Stimulated activated CD4-positive, alpha-beta T cell treated with anti-CD3 and anti-CD28 coated beads, Interleukin-1b, Interleukin-23, amount 100 ng/mL, for 1 hour (primary cell): ENCODE measurements at places on chromosomes 16 and 17.

DNA sequence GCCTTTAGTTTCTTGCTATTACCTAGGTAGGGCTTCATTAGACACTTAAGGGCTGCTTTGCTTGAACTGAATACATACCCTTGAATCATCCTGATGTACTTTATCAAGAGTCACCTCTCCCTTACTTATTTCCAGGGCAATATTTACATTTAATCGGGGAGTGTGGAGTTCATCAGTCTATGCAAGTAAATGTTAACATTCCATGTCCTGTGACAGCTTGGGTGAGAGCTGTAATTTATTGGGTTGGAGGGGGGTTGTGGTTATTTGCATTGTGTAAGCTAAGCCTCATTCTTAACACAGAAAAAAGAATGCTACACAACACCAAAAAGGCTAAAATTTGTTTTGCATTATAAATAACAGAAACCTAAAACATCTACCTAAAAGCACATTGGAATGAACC lies 16.7 kb downstream of the KCNJ16 start:
- DNase-seq, result no peak

DNA sequence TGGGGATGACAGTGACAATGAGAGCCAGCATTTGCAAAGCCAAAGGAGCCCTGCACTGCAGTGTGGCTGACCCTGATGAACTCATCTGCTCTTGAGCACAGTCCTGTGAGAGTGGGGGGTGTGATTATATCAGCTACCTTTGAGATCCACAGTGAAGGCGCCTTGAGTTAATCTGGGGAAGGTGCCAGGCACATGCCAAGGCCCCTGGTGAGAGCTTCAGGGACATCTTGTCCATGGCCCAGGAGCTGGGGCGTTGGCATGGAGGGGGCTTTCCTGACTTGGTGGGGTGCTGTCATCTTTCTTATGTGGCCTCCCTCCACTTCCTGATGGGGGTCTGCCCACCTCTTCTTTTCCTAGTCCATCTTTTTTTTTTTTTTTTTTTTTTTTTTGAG lies 86.5 kb downstream of the SNX29 start:
- DNase-seq, result no peak

DNA sequence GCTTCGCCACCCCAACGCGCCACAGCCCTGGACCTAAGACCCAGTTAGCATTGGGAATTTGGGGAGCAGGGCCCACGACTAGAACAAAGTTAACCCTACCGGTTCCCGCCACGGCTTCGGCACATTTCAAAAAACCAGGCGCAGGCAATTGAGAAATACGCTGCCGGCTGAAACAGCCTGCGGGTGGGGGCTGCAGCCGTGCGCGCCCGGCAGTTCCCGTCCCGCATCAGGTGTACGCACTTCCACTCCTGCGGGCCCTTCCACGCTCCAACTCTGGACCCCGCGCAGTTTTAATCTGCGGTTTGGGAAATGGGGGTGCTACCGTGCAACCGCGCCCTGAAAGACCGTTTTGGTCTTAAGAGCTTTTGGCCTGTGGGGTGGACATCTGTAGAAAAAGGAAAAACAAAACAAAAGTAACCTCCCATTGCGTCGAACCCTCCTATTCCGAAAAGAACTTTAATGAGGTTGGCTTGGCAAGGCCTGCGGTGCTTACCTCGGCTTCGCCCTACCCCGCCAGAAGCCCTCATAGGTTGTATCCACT lies 7.1 kb downstream of the IRX5 start:
- no peak for DNase-seq

- DNase-seq, result no peak
Measured at GRCh38 chr17:45302649-45303173, 14.1 kb downstream of the MAP3K14 start.

DNA sequence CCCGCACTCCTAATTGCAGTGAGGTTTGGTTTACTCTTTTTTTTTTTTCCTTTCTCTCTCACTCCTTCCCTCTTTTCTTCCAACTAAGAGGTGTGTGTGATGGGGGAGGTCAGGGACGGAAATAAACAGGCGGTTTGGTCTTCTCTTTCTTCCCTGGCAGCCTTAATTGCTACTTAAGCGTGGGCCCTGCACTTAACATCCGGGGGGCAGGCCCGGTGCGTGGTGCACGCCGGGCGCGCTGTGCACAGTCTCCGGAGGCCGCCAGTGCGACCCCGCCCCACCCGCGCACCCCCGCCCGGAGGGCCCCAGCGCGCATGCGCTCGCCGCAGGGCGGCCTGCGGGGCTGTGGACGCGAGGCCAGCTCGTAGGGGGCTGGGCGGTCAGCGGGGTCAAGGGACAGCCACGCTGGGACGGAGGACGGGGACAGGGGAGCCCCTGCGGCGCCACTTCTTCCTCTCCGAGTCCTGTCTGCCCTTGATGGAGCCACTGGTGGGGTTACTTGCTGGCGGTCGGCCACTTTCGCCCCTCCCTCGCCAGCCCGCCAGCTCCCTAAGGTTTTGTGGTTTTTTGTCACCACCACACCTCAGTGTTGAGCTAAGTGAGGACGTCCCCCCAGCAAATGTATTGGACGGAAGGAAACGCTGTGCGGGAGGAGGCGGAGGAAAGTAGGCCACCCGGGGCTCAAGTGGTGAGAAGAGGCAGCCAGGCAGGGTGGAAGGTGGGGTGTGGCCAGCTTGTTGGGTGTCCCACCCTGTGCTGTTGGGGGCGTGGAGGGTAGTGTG lies 120.9 kb downstream of the MRM1 start:
- peak; percentile 53 for DNase-seq

GRCh38 chr17:45948881-45949624 lies 50.0 kb upstream of the STH start:
- DNase-seq, result no peak

GRCh38 chr17:42362245-42362961 lies 25.8 kb downstream of the STAT3 start:
- DNase-seq, result no peak

GRCh38 chr16:1612320-1613111 lies at the start of gene CRAMP1:
CRAMP1 (plus strand) TSS chr16:1612360; CDS start chr16:1614640, 2,280 bp downstream.
- DNase-seq, result no peak

GRCh38 chr17:58245428-58246103 lies 7.2 kb downstream of the LPO start:
- no peak for DNase-seq

DNA sequence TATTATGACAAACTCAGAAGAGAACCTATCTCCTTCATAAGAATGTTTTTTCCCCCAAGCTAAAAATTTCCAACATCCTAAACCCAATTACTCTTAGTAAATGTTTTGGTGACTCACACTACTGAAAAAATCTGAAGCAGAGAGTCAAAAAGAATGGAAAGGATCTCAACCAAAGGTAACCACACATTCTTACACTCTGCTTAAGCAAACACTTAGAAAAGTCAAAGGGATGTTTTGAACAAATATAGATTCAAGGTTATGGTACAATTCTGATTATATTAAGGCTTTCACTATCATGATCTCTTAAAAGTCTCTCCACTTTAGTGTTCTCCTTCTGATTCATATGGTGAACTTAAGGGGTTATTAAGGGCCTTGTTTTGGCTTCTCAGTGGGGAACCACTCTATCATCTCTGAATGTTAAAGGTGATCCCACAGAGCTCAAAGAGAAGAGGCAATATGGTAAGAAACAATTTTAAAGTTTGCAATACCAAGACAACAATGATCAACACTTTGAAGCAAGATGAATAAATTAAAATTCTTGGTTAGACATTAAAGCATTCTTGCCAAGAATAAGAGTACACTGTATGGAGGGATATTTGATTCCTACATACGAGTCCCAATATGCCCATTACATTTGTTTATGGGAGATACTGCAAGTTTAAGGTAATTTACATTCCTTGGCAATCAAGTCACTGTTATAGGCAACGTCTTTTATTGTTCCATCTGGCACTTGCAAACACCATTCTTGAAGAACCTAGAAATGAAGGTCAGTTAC lies 69.2 kb downstream of the CDC27 start:
- no peak for DNase-seq

- DNase-seq, result no peak
Measured at GRCh38 chr17:12637745-12638651, 27.7 kb upstream of the MYOCD start.

DNA sequence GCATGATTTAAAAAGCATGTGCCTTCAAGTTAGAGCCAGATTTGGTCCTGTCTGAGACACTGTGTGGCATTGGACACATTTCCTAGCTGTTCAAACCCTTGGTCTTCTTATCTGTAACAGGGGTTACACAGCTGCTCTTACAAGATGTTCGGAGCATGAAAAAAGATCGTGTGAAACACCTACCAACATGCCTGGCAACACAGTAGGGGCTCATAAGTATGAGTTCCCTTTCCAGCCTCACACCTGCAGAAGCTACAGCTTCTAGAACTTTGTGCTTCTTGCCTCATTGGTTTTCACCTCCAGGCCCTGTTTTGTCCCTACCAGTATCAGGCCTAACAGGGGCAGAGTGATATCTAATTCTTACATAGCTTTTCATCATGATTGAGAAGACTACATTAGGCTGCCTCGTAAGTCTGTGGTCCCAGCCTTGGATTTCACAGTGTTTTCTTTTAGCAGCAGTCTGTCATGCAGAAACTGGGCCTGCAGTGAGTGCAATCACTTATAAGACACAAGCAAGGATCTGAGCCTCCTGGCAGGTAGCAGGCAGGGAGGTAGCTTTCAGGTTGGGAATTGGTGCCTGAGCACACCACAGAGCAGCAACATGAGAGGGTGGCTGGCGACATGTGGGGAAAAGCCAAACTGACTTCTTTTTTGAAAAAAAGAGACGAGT lies 78.8 kb downstream of the CCDC182 start:
- DNase-seq, result no peak

- peak; percentile 72 for DNase-seq
Measured at GRCh38 chr17:43673516-43674323, 12.0 kb upstream of the MEOX1 start.

DNA sequence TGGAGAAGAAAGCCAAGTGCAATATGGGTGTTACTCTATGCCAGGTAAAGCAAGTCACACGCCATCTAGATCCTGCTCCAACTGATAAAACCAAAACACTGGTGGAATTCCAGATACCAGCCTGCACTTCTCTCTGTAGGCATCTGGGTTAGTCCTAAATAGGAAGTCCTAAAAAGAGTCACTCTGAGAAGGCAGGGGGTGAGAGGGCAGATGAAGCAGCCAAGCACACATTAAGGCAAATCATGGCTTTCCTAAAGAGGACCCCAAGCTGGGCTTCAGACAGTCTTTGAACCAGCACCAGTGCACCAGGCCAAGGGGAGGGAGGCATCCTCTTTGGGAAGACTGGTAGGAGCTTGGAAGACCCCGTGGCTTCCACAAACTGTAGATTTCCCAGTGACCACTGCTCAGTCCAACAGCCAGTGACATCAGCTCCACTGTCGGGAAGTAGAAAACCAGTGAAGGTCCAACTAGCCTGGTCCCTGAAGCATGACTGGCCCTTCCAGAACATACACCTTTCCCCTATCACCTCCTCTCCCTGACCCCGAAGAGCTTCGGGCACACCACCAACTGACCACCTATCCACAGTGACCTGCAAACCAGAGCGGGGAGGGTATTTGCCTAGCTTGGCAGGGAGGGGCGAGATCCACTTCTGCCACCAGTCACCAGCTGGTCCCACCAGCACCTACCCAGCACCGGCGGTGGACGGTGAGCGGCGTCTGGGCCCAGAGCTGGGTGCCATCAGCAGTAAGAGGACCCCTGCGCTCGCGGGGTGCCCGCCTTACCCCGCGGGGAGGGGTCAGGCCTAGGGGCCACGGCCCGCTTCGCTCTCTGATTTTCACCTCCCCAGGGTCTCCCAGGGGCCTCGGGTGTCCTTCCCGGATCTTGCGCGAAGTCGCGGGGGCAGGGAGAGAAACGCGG lies 1.0 kb downstream of the LITAF start:
- peak; percentile 24 for DNase-seq

- DNase-seq, result no peak
Measured at GRCh38 chr17:42519546-42520491, 16.2 kb upstream of the NAGLU start.

DNA sequence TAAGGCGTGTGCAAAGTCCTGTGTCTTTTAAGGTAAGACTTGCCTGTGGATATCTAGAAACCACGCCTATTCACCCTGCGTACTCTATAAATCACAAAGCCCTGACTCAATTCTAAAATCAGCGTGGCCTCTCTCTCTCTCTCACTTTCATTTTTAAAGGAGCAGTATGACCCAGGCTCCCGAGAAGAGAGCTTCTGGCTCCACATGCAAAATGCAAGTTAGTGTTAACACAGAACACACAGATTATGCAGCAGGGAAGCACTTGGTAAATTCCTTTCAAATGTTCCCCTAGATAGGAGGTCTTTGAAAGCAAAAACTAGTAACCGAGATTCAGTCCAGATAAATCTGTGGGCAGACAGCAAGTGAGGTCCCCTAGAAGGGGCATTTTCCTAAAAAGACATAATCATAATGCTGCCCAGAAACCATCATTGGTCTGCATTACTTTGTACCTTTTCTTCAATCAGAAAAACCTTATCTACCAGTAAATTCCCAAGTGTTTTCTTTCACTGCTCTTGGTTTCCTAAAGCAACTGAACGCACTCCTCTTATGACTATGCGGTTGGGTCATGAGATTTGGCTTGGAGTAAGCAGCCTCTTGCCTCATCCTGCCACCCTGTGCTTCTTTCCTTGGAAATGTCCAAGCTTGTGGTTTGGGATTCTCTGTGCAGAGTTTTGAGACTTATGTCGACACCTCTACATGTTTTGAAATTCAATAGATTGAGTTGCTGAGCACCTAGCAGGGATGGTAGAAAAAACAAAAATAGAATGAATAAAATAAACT lies 31.7 kb upstream of the KCNJ2 start:
- no peak for DNase-seq

DNA sequence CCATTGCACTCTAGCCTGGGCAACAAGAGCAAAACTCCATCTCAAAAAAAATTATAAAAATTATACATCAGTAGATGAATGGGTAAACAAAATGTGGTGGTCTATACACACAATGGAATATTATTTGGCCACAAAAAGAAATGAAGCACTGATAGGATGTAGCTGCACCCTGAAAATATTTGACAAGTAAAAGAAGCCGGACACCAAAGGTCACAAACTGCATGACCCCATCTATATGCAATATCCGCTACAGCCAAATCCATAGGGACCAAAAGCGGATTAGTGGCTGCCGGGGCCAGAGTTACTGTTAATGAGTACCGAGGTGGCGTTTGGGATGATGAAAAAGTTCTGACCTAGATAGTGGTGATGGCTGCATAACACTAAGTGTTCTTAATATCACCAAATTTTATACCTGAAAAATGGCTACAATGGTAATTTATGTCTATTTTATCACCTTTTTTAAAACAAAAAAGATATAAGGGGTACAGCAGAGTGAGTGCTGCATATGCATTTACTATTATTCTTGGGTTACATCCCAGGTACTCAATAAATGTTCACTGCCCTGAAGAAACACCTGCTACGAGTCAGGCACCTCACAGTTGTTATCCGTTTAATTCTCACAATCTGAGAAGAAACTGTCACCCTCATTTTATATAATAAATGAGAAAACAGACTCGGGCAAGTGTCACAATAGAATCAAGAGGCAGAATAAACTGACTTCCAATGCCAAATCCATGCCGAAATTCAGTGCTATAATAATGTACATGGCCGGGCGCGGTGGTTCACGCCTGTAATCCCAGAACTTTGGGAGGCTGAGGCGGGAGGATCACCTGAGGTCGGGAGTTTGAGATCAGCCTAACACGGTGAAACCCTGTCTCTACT lies 807 bp upstream of the HBQ1 start:
- DNase-seq, result no peak
